Colonic mucosa (tissue), 4 donors: ENCODE measurements at places on chromosomes 7 and 10. TPM values are rescaled to one million over a fixed set of nuclear protein-coding genes. Genes with fewer than 3 reads are reported as not detected.

HOXA11 gene
- total RNA-seq: 3.7 TPM

- DNase-seq: no peak
Measured at GRCh38 chr7:141185369-141185967, 111.6 kb downstream of the TMEM178B start.

DNA sequence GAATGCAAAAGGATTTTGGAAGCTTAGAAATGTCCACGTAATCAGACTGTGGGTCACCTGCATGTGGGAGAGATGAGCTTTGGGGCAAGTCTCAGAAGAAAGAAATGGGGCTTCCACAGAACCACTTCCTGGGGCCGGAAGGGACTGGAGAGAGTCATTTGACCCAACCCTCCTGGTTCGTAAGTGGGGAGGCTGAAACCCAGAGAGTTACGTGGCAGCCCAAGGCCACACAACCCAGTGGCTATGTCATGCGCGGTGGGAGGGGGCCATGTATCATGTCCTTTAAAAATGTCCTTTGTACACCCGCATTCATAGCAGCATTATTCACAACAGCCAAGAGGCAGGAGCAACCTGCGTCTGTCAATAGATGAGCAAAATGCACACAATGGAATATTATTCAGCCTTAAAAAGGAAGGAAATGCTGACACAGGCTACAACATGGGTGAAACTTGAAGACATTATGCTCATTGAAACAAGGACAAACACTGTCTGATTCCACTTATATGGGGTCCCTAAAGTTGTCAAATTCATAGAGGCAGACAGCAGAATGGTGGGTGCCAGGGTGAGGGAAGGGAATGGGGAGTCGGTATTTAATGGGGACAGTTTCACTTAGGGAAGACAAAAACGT is 15.1 kb downstream of the CAMK2B start:
- DNase-seq: peak; percentile 16

GRCh38 chr7:151100921-151101320 is 14.6 kb downstream of the AGAP3 start:
- DNase-seq: no peak

GRCh38 chr10:78332657-78333056 is 299.0 kb downstream of the RPS24 start:
- DNase-seq: peak; percentile 6

GRCh38 chr10:30199376-30200016 is 140.1 kb upstream of the JCAD start:
- no peak for DNase-seq
